ENCODE measurements at places on chromosomes 11 and 22.

DNA sequence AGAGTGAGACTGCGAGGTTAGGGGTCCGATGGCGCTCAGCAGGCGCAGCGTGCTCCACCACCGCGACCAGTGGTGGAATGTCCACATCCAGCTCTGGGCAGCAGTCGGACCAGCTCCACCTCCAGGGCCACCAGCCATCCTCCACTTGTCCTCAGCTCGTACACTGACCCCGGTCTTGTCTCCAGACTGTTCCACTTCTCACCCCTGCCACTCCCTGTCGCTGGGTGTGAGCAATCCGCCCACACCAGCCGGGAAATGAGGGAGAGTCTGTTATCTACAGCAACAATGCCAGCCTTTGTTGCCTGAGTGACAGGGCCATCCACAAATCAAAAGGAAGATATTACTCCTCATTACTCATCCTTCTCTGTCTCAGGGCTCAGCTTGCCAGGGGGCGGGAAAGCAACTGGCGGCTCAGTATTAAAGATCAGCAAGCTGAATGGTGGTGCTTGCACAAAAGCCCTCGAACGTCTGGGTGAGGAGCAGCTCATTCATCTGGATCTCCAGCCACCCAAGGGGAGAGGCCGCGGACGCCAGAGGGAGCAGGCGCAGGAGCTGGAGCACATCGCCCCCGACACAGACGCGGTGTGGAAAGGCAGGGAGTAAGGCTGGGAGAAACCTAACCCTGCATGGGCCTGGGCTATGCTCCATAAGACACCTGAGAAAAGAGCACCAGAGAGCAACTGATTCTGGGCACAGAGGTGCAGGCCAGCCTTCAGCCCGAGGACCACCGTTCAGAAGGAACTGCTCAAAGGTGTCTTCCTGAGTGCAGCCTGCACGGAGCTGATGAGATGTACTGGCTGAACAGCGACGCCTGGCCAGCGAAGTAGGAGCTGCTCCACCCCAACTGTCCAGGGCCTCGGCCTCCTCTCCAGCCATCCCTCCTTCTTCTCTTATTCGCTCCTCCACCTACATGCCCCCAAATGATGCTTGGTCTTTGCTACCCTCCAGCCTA lies 21.9 kb downstream of the IGSF9B start:
- no peak for DNase-seq

- no peak for DNase-seq
Observed at GRCh38 chr22:46449116-46449691, 88.2 kb downstream of the CELSR1 start.

DNA sequence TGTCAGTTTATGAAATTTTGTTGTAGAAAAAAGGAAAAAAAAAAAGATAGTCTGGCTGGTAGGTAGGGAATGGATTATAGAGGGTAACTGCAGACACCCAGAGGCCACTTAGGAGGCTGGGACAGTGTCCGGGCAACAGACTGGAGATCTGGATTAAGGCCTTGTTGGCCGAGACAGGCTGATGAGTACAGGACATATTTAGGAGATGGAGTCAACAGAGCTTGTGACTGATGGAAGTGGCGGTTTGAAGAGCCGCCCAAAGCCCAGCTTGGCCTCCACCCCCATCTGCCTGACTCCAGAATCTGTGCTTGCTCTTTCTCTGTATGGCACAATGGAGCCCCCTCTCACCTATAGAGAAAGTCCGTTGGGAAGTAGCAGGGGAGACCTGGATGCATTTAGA lies 7.6 kb downstream of the PLEKHB1 start:
- DNase-seq = no peak

DNA sequence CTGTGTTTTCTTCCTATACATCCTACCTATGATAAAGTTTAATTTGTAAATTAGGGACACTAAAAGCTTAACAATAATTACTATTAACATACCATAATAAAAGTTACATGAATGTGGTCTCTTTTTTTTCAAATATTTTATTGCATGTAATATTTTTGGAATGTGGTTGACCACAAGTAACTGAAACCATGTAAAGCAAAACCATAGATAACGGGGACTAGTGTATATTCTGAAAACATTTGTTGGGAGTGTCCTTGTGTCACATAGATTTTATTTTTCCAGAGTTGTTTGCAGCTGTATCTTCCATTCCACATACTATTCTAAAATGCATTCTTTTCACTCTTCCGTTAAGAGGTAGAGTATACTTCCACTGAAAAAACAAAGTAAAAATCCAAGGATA lies 200.4 kb downstream of the KIF18A start:
- no peak for DNase-seq

DNA sequence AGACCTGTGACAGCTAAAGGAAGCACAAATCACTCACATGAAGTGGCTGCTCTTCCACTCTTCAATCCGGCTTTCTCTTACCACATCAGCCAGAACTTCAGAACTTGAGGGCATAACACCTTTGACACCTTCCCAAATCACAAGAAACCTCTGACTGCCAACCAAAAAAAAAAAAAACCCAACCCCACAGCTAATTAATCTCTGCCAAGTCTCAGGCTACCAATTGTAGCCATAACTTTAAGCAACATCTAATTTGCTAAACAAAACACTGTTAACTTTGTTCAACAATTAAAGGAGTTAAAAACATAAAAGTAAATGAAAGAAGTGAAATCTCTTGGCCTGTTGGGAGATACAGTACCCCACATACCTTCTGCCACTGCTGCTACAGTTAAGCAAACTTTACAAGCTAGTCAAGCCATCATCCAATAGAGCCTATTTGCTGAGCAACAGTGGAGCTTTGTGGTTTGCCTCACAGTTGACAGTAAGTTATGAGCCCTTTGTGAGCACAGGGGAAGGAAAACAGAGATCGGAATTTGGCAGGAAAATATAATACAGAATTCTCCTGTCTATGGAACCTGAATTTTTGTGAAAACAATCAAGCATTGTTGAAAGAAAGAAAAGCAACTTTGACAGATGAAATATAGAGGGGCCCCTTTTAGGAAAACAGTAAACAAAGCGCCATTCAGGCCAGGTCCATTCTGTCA lies at the start of gene SOX6:
Gene SOX6, minus strand, starts transcription at position 490 of the 704 bp plus-strand sequence. CDS start 15,298 bp downstream, outside the sequence.
- no peak for DNase-seq

Measured in NCI-H187 (cell line).